ENCODE measurements at places on chromosomes 1 and 21.

GRCh38 chr1:55723001-55723400 is 507.8 kb upstream of the USP24 start:
- no peak for DNase-seq

GRCh38 chr1:198729195-198729863 is 90.5 kb downstream of the PTPRC start:
- DNase-seq, result no peak

GRCh38 chr1:184945678-184946412 is 28.5 kb downstream of the NIBAN1 start:
- no peak for DNase-seq

GRCh38 chr1:118147522-118147921 is 37.5 kb downstream of the SPAG17 start:
- no peak for DNase-seq

GRCh38 chr1:39216771-39217170 is 12.3 kb downstream of the MACF1 start:
- DNase-seq, result no peak

- DNase-seq, result no peak
Measured at GRCh38 chr1:205287767-205288559, 33.6 kb downstream of the NUAK2 start.

GRCh38 chr1:77036560-77036959 is 169.3 kb downstream of the ST6GALNAC5 start:
- DNase-seq, result no peak

DNA sequence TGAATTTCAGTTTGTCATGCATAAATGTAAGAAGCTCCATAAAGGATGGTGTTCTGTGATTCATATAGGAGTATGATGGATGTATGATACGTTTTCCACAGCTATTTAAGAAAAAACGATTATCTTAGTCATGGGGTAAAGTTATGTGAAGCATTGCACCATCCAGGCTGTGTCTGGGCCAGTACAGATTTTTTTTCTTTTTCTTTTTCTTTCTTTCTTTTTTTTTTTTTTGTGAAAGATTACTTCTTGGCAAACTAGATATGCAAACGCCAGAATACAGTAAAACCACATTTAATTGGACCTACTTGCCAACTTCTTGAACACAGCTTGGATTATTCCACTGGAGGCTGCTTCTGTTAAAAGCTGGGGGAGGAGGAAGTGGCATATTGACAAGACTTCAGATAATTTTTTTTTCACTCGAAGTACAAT is 14.9 kb downstream of the ZBTB18 start:
- no peak for DNase-seq

GRCh38 chr21:45517249-45518065 is 24.8 kb downstream of the SLC19A1 start:
- DNase-seq, result no peak

- peak; percentile 56 for DNase-seq
Measured at GRCh38 chr1:24199291-24199900, 12.3 kb upstream of the IFNLR1 start.

- DNase-seq, result no peak
Measured at GRCh38 chr1:88276163-88276562, 407.9 kb upstream of the PKN2 start.

All from progenitor cell of endocrine pancreas (in vitro differentiated cells).